Stimulated activated CD4-positive, alpha-beta T cell treated with anti-CD3 and anti-CD28 coated beads, TNF-alpha, amount 100 ng/mL, for 1 hour (primary cell): ENCODE measurements at places on chromosomes 13 and 19.

- DNase-seq: no peak
Measured at GRCh38 chr13:34611671-34612070, 330.4 kb upstream of the NBEA start.

GRCh38 chr19:33187183-33187540, 7.0 kb upstream of the LRP3 start:
- DNase-seq: no peak

DNA sequence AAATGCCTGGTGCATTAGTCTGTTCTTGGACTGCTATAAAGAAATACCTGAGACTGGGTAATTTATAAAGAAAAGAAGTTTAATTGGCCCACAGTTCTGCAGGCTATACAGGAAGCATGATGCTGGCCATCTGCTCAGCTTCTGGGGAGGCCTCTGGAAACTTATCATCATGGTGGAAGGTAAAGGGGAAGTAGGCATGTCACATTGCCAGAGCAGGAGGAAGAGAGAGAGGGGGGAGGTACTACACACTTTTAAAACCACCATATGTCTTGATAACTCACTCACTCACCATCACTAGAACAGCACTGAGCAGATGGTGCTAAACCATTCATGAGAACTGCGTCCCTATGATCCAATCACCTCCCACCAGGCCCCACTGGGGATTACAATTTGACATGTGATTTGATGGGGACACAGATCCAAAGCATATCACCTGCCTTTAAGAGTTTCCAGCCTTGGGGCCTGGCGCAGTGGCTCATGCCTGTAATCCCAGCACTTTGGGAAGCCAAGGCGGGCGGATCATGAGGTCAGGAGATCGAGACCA, 219.0 kb downstream of the KATNAL1 start:
- DNase-seq: no peak

- DNase-seq: no peak
Measured at GRCh38 chr13:47326061-47326460, 429.2 kb upstream of the HTR2A start.

DNA sequence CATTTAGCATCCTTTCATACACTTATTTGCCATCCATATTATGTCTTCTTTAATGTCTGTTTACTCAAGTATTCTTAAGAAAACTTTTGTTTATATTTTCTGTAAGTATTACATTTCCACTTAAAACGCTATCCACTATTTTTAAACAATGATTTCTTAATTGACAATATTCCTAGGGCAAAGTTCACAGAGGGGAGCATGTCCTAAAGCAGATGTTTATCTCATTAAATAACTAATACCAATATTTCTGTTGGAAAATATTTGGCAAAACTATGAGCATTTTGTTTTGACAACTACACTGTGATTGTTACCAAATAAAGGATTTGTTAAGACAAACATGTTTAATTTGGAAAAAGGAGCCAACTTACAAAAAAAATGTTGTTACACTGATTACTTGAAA, 643.3 kb downstream of the SLITRK5 start:
- DNase-seq: no peak

- no peak for DNase-seq
Measured at GRCh38 chr19:2187159-2187558, 23.4 kb downstream of the DOT1L start.

DNA sequence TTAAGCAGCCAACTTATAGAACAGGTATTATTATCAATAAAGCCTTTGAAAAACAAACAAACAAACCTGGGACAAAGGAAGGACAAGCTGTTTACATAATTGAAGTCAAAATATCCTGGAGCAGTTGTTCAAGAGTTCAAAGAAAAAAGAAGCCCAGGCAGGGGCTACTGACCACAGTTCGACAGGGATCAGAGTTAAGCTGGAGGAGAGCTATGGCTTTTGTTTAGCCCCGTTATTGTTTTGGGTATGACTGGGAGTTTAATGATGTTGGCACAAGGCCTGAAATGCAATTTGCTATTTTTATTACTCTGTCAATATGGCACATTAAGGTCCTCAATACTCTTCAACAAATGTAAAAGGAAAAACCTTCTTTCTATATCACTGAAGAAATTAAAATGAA, 624.4 kb upstream of the KLHL1 start:
- no peak for DNase-seq

GRCh38 chr13:94702181-94703041, 9.9 kb downstream of the SOX21 start:
- DNase-seq: no peak

GRCh38 chr13:44873461-44873860, 115.8 kb downstream of the NUFIP1 start:
- DNase-seq: no peak

DNA sequence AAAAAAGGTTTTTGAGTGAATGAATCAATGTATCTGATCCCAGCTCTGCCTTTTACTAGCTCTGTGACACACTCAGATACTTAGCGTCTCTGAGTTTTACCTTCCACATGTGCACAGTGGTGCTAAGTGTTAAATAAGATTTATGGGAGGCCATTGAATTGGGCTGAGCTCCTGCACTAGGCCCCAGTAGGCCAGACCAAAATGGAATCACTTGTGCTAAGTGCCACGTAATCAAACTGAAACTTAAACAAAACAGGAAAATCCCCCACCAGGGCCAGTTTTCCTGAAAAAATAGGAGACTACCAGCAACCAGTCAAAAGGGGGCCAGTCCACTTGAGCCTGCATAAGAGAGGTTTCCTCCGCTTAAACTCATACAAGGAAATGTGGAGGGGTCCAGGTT, 40.9 kb downstream of the GJA3 start:
- DNase-seq: no peak

GRCh38 chr13:76293751-76294150, 592.5 kb downstream of the KCTD12 start:
- DNase-seq: no peak

- no peak for DNase-seq
Measured at GRCh38 chr13:46621792-46622629, 69.0 kb downstream of the LRCH1 start.

DNA sequence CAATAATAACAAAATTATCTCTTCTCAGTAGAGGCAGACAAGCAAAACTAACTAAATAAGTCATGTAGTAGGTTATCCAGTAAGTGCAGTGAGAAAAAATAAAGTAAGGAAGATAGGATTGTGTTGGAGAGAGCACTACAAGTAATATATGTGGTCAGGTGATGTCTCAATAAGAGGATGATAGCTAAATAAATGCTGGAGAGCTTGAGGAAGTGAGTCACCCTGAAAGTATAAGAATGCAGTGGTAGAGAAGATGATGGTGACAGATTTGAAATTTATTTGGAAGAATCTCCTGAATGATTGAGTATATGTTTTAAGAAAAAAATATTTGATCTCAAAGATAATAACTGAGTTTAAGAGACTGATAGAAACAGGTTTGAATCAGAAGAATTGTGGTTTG, 152.2 kb upstream of the PRR20A start:
- DNase-seq: no peak

DNA sequence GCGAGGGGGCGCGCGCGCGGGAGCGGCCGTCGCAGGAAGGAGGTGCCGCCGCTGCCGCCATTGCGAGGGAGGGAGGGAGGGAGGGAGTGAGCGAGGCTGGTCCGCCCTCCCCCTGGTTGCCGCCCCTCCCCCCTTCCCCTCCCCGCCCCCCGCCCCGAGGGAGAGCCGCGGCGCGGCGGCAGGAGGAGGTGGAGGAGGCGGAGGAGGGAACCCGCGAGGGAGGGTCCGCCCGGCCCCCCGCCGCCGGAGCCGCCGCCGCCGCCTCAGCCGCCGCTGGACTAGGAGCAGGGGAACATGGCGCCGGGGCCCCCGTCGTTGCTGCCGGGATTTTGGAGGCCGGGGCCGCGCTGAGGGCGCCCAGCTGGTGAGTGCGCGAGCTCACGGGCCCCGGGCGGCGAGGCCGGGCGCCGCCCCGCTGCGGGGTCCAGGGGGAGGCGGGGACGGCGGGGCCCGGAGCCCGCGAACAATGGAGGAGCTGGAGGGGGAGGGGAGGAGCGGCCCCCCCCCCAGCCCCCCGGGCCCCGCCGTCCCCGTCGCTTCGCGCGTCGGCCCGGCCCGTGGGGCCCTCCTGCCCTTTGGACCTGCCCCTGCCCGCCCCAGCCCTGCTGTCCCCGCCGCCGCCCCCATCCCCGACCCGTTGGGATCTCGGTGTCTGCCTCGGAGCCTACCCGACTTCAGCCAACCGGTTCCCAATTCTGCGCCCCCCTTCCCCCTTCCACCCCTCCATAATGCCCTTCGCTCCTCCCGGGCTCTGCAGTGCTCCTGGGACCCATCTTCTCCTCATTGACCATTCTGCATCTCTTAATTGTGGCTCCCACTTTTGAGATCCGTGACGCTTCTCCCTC, at the start of gene ARHGAP35:
TSS of gene ARHGAP35 (plus strand) at position 152 of the 845 bp plus-strand sequence. CDS start 57,679 bp downstream, outside the sequence.
- peak; percentile 60 for DNase-seq

DNA sequence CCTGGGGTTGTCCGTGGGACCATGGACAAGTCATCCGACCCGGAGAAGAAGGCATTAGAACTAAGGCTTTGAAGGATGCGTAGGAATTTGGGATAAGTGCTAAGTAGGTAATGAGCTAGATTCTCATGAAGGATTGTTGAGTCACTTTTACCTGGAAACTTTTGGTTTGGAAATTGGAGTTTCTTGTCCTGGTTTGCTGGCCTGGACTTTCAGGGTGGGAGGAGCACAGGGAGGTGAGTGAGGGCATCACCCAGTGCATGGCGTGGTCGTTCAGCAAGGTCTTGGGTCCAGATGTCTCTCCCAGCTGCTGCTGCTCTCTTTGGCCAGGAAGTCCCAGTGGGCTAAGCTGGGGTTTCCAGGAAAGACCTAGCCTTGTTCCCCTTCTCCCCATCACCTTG, 7.6 kb downstream of the NFIC start:
- DNase-seq: no peak

GRCh38 chr19:48495396-48495795, 16.2 kb downstream of the LMTK3 start:
- DNase-seq: no peak

DNA sequence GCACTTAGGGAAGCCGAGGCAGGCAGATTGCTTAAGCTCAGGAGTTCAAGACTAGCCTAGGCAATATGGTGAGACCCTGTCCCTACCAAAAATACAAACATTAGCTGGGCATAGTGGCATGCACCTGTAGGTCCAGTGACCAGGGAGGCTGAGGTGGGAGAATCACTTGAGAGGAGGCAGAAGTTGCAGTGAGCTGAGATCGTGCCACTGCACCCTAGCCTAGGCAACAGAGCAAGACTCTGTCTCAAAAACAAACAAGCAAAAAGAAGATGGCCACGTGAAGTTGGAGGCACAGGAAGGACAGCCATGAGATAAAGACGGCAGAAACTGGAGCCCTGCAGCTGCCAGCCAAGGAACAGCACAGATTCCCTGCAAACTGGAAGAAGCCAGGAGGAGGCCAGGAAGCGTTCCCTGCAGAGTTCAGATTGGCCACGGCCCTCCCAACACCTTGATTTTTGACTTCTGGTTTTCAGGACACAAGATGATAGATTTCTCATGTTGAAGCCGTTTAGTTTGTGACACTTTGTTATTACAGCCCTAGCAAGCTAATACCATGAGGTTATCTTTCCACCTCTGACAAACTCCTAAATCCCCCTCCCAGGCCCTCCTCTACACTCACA, 786.7 kb downstream of the UQCRFS1 start:
- DNase-seq: no peak

- DNase-seq: peak; percentile 28
Measured at GRCh38 chr19:737591-738093, 13.3 kb upstream of the MISP start.

GRCh38 chr13:78993792-78994191, 334.8 kb upstream of the OBI1 start:
- DNase-seq: no peak

- DNase-seq: no peak
Measured at GRCh38 chr13:75102001-75102716, 379.8 kb downstream of the TBC1D4 start.

DNA sequence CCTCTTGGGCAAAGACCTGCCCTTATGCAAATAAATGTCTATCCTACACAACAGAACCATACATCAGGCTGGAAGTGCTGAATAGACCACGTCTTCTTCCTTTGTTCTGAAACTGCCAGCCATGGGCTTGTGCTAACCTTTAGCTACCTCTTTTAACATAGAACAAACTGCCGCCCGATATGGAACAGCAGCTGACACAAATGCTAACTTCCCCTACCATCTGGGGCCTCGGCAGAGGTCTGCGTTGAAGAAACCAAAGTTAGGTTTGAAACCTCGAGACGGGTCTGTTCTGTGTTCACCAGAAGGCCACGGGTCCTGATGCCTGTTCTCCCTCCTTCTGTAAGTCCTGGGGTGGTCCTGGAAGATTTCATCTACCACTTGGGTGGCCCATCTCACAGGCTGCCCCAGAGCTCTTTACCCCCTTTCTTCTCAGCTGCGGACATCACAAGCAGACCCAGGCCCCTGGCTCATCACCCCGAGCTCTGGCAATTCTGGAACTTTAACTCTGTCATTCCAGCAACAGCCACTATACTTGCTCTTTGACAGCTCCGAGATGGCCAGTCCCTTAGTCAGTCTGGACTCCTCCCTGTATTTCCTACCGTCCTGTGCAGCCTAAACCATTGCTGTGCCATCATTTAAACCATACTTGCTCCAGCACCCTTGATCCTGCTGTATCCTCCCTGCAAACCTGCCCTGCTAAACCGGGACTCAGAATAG, 146.7 kb downstream of the USP12 start:
- DNase-seq: no peak

DNA sequence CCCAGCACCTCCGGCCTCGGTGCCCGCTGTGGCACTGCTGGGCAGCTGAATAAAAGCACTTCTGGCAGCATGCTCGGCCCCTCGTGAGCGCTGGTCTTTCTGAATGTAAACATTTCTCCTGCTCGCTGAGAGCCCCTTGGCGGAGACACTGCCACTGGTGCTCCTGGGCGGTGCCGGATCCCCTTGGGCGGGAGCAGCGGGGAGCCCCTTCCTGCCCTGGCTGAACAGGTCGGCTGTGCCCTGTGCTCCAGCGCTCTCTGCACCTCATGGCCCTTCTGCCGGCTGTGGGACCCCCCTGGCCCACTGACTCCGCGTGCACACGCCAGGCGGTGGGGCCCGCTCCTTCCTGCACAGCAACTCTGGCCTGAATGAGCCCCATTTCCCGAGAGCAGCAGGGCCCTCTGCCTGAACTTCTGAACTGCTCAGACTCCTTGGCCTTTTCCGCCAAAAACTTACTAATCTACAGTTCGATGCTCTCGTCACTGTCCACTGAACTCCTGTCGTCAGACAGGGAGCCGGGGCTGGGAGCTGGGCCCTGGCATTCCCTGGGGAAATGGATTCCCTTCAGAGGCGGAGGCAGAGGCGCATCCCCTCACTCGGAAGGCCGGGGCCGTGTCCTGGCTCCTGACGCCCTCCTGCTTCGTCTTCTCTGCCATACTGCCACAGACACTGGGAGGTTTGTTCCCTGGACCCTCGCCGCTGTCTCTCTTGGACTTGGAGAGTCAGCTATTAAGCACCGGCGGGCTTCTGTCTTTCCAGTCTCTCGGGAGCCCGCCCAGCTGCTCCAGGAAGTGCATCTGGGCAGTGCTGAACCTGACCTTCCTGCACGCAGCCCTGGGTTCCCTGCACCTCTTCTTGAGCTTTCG, 14.2 kb downstream of the RB1 start:
- DNase-seq: no peak
